ENCODE measurements at places on chromosomes 2 and 18.
A peak's percentile ranks its signal among the peaks of the same experiment; 100 is the strongest.

DNA sequence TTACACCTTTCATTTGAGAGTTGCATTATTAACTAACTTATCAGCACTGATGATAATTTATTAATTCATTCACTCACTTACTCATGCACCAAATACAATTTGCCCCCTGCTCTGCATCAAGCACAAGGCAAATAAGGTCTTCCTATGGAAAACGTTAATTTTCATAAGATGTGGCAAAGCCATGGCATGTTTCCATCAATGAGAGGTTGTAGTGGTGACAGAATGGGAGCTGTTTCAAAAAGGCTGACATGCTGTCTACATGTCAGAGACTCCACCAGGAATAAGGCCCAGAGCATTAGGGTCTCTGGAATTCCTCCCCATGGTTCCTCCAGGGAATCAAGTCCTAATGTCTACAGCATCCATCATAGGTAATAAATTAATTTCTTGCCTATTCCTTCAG, 978.8 kb downstream of the TMEM182 start:
- DNase-seq: no peak

DNA sequence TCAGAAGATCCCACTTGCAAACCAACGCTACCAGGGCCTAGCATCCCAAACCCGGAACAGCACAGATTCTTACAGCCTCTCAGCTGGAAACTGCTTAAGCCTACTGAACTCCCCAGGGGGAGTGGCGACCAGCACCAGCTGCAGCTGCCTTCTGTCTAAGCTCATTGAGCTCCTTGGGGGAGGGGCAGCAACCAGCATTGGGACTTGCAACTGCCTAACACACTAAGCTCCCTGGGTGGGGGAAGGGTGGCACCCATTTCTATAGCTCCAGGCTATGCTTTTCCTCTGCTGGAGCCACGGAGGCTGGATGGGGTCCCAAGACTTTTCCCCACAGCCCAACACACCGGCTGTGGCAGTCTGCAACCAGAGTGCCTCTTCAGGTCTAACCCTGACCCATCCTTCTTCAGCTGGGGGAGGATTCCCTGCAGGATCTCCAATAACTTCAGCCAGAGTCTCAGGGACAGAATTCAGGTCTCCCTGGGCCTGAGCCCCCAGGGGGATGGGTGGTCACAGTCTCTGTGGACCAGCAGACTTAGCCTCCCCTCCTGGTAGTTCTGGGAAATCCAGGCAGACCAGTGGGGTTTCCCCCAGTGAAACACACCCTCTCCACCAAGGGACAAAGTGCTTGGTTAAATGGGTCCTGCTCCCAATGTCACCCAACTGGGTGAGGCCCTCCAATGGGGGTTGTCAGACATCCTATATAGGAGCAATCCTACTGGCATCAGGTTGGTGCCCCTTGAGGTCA, 45.9 kb upstream of the ITGA4 start:
- DNase-seq: peak; percentile 88

DNA sequence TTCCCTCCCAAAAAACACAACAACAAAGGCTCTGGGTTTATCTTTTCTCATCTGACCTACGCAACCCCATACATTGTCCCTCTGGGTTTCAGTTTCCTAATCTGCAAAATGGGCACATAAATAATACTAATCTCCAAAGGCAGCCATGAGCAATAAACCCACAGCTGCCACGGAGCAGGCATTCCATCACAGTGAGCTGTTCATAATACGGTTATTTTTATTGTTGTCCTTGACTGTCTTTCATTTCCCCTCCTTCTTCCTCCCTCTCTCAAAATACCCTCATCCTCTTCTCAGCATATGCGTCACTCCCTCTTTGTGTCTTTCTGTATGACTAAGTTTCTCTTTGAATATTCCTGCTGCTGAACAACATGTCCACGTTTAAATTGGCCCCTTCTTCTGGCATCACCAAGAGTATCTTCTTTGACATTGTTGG, 129.8 kb upstream of the CAB39 start:
- DNase-seq: no peak

- DNase-seq: no peak
Measured at GRCh38 chr2:20525041-20526035, 78.5 kb downstream of the RHOB start.

GRCh38 chr2:159287733-159288132, 1.2 kb upstream of the WDSUB1 start:
- DNase-seq: no peak

- DNase-seq: no peak
Measured at GRCh38 chr2:233862261-233862768, 5.9 kb downstream of the MSL3B start.

- no peak for DNase-seq
Measured at GRCh38 chr18:52435301-52435700, 95.3 kb downstream of the DCC start.

All from SK-N-MC (cell line).